ENCODE measurements at places on chromosomes 6 and 20.

GRCh38 chr6:67558985-67559384, 1076.1 kb upstream of the ADGRB3 start:
- DNase-seq = no peak

GRCh38 chr6:138656364-138657064, 117.1 kb upstream of the CCDC28A start:
- no peak for DNase-seq

DNA sequence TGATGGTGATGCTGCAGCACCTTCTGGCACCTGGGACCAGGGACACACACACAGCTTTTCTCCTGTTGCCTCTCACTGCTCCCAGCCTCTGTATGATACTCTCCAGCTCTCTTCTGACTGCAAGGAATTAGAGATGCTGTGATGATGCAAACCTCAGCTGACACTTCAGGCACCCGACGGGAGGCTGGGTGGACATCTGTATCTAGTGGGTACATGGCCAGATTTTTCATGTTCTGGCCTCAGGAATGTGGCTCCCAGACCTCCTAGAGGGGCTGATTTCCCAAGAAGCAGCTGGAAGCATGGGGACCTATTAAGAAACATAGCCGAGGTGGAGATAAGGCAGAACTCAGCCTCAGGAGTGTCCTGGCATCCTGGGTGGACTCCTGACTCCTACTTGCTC, 6.8 kb upstream of the EPB41L1 start:
- no peak for DNase-seq

DNA sequence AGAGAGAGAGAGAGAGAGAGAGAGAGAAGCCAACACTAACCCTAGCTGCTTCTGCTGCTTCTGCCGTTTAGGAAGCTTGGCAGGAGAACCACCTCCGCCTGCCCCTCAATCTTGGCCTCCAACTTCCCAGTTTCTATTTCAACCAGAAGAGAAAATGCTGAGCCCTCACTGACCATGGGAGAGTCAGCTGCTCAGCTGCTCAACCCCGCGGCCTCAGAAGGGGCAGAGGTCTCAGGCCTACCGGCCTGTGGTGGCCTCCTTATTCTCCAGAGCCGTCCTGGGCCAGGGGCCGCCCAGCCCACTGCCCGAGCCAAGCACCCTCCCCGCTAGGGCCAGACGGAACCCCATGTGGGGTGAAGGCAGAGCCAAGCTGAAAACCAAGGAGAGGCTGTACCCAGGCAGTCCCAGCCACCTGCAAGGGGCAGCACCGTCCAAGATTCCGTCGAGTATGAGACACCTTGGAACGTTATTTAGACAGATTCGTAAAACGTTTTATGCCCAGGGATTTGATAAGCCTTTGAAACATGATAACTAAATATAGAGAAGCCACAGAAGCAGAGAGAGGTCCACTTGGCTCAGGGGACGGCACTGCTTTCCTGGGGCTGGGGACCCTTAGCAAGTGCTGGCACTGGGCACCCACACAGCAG, 116.6 kb downstream of the DLL1 start:
- DNase-seq = no peak

GRCh38 chr6:17869010-17869752, 118.3 kb downstream of the KIF13A start:
- no peak for DNase-seq

- no peak for DNase-seq
These were observed 37.8 kb downstream of the HCRTR2 start for GRCh38 chr6:55212156-55212555.

DNA sequence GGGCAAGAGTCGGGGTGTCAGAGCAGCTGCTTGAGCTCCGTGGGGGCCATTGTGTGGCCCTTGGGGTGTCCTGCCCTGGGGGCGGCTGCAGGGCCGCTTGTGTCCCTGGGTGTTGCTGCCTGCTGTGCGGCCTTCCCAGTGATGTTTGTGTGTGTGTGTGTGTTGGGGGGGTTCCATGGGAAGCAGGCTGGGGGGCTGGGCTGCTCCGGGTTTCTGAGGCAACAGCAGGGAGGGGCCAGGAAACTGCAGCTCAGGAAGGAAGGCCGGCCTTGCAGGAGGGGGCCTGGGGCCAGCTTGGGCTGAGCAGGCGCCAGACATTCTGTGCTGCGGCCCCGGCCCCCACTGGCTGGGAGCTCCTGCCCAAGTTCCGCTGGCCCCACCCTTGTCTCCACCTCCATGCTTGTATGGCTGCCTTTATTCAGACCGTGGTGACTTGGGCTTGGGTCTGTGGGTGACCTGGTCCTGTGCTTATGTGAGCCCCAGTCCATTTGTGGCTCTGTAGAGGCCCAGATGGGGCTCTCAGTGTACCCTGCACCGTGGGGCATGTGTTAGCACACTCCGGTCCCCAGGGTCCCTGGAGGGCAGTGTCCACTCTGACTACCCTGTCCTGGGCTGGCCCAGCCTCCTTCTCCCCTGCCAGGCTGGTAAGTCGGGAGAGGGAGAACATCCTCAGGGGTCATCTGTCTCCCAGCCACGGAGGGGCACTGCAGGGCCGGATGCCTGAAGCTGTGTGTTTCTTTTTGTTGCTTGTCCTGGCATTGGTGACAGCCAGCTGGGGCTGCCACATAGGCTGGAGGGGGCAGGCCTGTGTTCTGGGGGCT, 4.6 kb upstream of the SOX18 start:
- peak; percentile 74 for DNase-seq

Data from neural progenitor cell (in vitro differentiated cells).